ENCODE measurements at places on chromosomes 3 and 15.

- peak; percentile 47 for DNase-seq
Measured at GRCh38 chr3:14467814-14468620, 65.6 kb downstream of the SLC6A6 start.

- peak; percentile 30 for DNase-seq
Measured at GRCh38 chr3:129278966-129279906, 566 bp downstream of the HMCES start.

DNA sequence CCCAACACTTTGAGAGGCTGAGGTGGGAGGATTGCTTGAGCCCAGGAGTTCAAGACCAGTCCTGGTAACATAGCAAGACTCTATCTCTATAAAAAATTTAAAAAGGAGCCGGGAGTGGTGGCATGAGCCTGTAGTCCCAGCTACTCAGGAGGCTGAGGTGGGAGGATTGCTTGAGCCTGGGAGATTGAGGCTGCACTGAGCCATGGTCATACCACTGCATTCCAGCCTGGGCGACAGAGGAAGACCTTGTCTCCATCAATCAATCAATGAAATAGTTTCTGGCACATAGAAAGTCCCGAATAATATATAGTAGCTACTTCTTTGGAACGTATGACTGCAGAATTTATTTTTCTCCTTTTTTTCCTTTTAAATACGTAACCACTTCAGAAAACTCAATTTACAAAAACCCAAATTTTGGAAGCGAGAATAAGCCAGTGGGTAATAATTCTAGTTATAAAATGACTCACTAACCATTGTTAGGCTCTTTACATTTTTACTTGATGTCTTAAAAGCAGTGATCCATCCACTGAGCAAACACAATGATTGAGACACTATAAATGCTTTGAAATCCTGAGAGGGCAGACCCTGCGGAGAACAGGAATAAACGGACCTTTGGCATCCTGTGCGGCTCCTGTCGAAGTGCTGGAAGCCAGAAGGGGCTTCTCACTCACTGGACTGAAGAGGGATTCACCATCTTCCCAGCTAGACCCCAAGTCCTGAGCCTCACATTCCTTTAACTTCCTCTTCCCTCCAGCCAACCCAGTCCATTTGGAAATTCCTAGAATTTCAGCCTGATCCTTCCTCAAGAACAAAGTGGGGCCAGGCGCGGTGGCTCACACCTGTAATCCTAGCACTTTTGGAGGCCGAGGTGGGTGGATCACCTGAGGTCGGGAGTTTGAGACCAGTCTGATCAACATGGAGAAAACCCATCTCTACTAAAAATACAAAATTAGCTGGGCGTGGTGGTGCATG, 68.4 kb upstream of the MFGE8 start:
- DNase-seq = no peak

- DNase-seq = peak; percentile 83
Measured at GRCh38 chr15:89430530-89431341, 65.6 kb downstream of the RHCG start.

- DNase-seq = no peak
Measured at GRCh38 chr3:107416138-107416537, 38.9 kb downstream of the CCDC54 start.

DNA sequence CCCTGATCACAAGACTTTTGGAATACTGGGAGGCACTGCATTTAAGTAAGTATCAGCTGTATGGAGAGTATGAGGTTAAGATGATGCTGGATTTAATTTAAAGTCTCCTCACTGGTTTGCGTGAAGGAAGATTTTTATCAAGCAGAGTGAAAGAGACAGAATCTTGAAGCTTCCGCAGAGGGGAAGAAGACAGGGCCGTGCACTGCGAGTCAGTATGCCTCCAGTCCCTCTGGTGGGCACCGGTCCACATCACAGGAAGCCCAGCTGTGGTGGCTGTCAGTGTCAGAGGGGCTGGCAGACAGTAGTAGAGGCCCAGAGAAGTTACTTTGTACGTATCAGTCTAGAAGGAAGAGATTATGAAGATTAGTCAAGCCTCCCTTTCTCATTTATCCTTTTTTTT, 379.0 kb upstream of the TPRG1 start:
- DNase-seq = no peak

DNA sequence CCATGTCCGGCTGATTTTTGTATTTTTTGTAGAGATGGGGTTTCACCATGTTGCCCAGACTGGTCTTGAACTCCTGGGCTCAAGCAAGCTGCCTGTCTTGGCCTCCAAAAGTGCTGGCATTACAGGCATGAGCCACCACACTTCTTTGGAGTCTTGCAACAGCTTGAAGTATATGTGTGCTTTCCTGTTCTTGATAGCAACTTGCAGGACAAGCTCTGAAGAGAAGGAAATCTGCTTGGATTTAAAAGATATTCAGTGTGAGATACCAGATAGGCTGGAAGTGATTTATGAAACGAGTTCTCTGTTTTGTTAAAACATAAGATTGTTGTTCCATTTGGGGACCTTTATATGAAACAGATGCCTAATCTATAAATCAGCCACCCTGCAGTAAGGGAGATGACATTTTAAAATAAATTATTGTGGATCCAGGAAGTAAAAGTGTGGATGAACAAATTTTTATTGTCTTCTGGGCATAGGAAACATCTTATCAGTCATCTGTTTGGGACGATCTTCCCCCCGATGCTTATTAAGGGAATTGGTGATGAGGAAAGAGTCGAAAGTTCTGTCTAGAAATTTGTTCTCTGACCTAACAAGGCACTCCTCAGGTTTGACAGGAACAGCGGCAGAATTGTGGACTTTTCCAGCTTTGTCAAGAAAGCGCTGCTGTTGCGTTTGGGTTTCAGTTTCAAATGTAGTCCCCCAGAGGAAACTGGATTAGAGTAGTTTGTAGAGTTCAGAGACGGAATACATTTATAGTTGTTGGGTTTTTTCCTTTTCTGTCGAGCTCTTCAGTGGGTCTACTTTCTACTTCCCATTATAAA, 53.7 kb upstream of the MAGI1 start:
- no peak for DNase-seq

- DNase-seq = no peak
Measured at GRCh38 chr3:14480207-14481017, 59.7 kb downstream of the GRIP2 start.

DNA sequence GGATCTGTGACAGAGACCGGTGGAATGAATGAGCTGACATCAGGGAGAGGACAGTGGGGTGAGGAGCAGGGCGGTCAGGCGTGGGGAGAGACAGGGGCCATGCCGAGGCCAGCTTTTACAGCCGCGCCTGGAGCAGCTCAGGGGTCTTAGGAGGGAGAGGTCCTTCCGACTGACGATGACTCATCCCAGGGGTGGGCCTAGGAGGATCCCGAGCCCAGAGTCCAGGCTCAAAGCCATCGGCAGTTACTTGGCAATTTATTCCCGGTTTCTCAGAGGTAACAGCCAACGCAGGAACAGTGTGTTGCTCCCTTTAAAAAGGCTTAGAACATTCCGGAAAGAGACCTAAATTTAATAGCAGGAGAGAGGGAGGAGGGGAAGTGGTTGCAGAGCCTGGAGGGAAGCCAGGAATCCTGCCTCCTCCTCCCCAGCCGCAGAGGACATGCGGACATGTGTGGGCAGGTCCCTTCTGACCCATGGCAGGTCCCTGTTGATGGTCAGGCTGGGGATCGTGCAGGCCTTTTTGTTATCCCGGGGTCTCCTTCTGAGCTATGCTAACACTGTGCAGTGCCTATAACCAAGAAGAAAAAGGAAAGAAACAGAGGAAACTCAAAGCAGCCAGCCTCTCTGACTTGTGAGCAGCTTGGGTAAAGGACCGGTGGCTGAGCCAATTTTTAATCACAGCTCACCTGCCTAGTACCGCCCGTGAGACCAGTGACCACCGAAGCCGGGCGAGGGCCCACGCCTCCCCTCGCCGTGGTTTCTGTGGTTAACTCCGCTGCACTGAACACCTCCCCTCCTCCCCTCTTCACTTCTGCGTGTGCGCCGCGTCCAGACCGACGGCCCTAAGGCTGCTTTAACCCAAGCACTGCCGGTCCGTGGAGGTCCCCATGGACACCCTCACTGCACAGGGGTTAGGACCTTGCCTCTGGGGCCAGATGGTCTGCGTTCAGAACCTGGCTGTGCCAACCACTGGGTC, 392.4 kb upstream of the PROK2 start:
- no peak for DNase-seq

GRCh38 chr3:16583551-16583950, 21.7 kb downstream of the DAZL start:
- DNase-seq = no peak

DNA sequence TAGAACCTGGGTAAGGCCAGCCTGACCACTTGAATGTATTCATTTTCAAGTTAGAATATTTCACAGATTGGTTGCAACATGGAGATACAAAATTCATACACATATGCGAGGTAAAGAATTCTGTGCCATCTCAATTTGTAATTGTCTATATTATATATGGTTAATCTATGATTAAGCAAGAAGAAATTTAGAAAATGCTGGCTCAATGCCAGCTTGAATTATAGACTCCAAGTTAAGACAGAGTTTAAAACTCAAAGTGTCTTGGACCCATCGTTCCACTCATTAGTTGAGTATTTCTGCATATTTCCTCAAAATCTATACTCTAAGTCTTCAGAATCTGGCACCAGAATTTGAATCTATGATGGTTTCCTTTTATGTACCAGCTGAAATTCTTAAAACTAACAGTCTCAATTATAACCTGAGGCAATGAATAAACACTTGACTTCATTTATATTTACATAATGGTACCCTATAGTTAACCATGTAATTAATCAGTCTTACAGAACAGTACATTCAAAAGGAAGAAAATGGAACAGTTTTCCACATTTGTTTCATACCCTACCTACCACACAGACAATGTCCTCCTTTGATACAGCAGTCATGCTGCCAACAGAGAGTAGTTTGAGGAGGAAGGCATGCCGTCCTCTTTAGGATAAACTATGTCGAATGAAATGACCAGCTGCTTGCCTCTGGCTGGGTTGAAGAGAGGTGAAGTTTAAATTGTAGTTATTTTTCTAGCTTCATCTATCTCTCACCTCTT, 95.7 kb downstream of the CD47 start:
- DNase-seq = no peak

GRCh38 chr3:74027121-74027520, 402.4 kb upstream of the PDZRN3 start:
- DNase-seq = no peak

DNA sequence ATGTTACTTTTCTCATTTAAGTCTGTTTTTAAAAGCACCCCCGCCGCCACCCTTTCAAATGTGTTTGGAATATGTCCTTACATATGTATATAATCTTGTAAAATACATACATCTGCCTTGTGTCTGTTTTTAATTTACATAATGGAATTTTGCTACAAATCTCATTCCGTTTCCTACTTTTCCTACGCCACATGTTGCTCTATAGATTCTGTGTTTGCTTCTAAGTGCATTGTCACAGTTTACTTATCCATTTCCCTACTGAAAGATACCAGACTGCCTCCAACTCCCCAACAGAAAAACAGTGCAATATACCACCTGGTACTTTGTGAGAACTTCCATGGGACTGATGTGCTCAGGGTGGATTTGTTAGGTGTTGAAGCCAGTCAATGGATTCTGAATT, 70.2 kb downstream of the ABHD5 start:
- no peak for DNase-seq

GRCh38 chr15:48682942-48683651, 37.6 kb upstream of the FBN1 start:
- no peak for DNase-seq

- no peak for DNase-seq
Measured at GRCh38 chr3:52286777-52287110, 884 bp upstream of the GLYCTK start.
